ENCODE measurements at places on chromosomes 2 and 18.

DNA sequence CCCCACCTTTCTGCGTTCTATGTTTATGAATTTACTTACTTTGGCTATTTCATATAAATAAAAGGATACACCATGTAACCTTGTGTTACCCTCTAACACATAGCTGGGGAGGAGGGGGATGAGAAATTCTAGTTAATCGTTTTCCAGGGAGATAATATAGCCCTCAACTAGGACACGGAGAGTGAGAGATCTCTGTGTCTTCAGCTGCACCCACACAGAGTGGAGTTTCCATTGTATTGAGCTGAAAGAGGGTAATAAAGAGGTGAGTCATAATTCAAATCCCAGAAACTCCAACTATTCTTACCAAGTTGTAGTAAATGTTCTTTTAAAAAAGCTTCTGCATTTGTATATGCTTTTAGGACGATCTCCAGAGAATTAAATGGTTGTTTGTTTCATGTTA, 110.1 kb upstream of the SULT1C3 start:
- no peak for DNase-seq

DNA sequence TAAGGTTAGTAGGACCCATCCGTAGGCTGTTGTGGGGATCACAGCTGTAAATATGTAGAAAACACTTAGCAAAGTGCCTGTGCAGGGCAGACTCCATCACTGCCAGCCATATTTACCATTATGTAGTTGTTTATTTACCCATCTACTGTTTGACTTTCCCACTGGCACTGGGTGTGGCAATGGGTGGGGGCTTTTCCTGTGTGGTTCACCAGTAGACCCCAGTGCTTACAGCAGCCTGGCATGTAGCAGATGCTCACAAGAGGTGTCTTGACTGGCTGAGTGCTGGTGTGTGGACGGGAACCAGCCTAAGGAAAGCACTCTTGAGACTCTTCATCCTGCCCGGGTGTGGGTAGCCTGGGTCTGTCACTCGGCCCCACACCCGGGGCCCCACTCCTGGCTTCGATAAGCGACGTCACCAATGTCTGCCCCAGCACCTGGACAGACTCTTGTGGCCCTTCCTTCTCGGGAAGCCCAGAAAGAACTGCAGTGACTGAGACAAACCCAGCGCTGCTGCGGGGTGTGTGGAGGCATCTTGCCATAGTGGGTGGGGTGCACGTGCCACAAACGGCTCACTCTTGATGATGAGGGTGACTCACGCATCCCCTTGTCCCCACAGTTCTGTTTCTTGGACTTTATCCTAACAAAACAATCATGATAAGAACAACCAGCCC, 78.3 kb downstream of the HDAC4 start:
- peak; percentile 10 for DNase-seq

DNA sequence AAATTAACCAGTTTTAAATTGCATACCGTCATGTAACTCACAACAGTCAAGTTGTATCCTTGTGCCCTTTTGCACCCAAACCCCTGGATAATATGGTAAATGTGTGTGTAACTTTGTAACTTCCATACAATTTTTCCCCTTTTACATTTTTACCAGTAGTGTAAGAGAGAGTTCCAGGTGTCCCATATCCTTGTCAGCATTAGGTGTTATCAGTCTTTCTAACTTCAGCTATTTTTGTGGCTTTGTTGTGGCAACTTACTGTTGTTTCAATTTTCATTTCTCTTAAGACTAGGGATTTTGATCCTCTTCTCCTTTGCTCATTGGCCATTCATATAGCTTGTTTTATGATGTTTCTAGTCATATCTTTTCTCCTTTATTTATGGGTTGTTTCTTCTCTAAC, 94.6 kb downstream of the LCLAT1 start:
- no peak for DNase-seq

DNA sequence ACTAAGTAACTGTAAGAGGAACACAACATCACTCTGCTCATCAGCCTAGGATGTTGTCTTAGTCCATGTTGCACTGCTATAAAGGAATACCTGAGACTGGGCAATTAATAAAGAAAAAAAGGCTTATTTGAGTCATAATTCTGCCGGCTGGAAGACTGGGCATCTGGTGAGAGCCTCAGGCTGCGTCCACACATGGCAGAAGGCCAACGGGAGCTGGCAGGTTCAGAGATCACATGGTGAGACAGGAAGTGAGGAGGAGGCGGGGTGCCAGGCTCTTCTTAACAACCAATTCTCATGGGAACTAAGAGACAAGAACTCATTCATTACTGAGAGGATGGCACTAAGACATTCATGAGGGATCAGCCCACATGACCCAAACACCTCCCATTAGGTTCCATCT, 46.8 kb downstream of the EPG5 start:
- DNase-seq: peak; percentile 30

DNA sequence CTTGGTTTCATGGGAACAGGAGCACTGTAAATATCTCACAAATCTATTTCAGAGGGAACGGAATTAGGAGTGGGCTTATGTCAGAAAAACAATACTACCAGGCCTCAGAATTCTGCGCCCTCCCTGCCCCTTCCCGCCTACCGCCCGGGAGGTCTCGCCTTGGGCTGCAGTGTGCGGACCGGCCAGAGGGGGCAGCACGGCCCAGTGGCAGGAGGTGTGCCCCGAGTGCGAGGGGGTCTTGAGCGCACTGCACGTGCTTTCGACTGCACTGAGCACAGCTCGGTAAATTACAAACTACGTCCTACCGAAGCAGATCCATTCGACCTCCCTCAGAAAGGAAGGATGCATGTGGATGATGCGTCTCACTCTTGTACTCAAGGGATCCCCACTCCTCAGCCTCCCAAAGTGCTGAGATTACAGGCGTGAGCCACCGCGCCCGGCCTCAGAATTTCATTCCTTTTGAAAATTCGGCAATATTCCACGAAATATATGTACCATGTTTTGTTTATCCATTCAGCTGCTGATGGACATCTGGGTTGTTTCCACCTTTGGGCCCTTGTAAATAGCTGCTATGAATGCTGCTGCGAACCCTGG, 297.0 kb downstream of the BCL2 start:
- DNase-seq: no peak

DNA sequence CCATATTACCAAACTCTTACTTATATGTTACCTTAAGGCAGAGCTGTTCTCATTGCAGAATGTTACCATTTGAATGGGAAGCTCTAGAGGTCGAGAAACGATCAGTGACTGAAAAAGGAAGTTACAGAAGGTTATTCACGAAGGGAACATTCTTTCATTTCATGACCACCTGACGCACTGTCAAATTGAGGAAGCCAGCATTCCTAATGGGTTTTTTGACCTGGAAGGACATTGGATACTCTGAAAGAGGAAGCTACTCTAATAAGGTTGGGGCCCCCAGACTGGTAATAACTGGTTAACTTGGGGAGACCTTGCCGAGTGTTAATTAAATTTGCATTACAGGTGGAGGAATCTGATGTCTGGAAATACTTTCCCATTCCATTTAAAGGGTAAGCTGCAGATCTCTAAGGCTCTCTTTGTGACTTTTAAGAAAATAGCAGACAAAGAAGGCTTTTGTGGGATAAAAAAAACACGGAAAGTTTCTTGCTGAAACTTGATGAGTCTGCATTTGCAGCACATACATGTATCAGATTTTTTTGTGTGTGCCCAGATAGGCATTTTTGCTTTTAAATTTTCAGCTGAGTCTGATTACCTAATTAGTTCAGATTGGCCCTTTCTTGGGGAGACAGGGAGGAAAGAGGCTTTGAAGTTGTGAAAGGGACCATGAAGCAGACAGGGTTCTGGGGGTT, 137.1 kb downstream of the LTBP1 start:
- DNase-seq: no peak

GRCh38 chr2:235148201-235149170, 196.7 kb downstream of the SH3BP4 start:
- DNase-seq: no peak

DNA sequence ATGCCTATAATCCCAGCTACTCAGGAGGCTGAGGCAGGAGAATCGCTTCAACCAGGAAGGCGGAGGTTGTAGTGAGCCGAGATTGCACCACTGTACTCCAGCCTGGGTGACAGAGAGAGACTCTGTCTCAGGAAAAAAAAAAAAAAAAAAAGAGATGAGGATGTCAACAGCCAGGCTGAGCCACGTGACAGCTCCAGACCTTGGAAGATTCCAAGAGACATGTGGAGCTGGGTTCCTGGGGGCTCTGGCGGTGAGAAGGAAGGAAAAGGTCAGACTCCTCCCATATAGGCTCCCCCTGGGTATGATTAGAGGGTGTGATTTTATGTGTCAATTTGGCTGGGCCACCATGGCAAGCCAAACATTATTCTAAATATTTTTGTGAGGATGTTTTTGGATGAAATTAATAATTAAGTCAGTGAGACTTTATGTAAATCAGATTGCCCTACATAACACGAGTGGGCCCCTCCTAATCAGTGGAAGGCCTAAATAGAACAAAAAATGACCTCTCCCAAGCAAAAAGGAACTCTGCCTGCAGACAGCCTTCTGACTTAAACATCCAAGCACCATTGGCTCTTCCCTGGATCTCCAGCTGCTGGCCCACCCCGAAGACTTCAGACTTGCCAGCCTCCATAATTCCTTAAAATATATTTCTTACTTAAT, 81.6 kb downstream of the MRO start:
- DNase-seq: no peak

- DNase-seq: no peak
These were observed 109.5 kb downstream of the RAPGEF4 start for GRCh38 chr2:172845028-172845630.

DNA sequence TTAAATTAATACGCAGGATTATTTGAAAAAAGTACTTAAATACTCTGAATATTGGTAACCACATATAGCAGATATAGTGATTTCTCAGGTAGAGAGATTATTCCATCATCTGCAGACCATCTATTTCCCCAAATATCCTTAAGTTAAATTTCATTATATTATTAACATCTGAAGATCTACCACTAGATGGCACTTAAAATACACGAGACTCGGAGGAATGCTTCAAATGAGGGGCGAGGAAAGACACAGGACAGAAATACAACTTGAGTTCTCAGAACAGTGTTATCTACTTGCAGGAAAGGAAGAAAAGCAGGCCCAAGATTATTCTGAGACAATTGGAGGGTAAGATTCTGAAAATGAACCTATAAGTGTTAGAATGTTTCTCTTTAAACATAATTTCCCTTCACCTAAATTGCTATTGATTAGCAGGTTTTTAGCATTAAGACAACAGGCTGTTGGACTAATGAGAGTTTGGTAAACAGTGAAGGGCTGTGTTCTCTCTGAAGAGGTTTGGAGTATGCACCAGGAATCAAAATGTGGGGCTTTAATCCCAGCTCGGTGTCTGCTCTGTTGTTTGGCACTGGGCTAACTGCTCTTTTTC, 76.9 kb upstream of the GCFC2 start:
- DNase-seq: peak; percentile 79

GRCh38 chr2:48512571-48512970, 17.4 kb upstream of the STON1 start:
- DNase-seq: no peak

- peak; percentile 46 for DNase-seq
These were observed 268.4 kb downstream of the IRS1 start for GRCh38 chr2:226531061-226531810.

GRCh38 chr2:68203587-68203986, 45.9 kb downstream of the PNO1 start:
- DNase-seq: no peak

GRCh38 chr2:227871375-227871791, at the start of gene DAW1:
TSS of gene DAW1 (plus strand) at chr2:227871631. CDS start at chr2:227871690, 59 bp downstream.
- peak; percentile 85 for DNase-seq

Data from lung (tissue), 17 donors.